ENCODE measurements at places on chromosomes 7 and 10.

DNA sequence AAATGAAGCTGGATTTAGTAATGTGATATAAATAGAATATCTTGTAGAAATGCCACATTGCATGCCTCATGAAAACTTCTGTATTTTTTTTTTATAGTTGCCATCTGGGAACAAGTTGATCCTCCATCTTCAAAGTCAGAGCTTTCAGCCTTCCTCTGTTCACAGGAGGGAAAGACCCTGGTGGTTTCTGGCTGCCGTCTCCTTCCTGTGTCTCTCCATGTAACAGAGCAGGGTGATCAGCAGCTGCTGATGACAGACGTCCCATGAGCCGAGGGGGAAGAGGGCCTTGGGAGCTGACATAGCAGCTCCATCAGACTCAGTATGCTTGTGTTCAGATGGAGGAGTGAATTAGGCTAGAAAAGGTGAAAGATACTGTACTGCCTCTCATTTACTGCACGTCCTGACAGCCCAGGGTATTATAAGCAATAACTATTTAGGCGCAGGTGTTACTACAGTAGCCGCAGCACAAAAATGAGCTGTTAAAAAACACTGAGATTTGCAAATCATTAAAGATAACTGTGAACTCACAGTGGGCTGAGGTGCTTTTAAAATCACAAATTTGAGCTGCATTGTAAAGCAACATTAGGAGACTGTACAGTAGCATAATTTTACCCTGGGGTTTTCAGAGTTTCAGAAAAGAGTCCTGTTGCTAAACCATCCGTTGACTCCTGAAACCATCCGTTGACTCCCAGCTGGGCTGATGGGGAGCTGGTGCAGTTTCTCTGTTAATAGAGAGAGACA lies 103.3 kb downstream of the CFAP58 start:
- no peak overlapping the region for H3K27ac ChIP-seq
- H3K4me1 ChIP-seq = no peaks in the 10 kb centered on the region
- H3K4me3 ChIP-seq = no peak overlapping the region
- no peaks in the 10 kb centered on the region for H3K27me3 ChIP-seq
- no peak for DNase-seq
- no peaks in the 10 kb centered on the region for H3K36me3 ChIP-seq

GRCh38 chr10:16536155-16536554 lies 14.5 kb upstream of the C1QL3 start:
- H3K36me3 ChIP-seq = no peaks in the 10 kb centered on the region
- H3K27ac ChIP-seq = no peak overlapping the region
- no peak overlapping the region for H3K4me3 ChIP-seq

DNA sequence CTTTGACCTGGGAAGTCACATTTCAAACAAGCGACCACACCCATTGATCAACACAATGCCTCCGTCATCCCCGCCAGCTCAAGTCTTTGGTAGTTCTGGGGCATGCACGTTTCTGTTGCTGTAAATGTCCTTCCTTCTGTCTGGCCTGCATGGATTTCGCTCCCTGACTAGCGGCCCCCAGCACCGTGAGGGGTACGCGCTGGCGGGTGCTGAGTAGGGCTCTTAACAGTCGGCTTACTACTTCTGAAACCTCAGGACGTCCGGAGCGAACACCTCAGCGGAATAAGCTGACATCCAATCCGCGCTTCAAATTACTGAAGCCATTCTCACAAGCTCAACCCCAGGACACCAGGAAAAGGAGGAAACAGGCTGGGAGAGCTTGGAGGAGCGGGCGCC lies 505 bp downstream of the NUDCD3 start:
- H3K27me3 ChIP-seq = no peaks in the 10 kb centered on the region
- peaks cover 3% of the 10 kb centered on the region for H3K4me1 ChIP-seq
- peak overlapping the region; percentile 95 for H3K4me3 ChIP-seq

DNA sequence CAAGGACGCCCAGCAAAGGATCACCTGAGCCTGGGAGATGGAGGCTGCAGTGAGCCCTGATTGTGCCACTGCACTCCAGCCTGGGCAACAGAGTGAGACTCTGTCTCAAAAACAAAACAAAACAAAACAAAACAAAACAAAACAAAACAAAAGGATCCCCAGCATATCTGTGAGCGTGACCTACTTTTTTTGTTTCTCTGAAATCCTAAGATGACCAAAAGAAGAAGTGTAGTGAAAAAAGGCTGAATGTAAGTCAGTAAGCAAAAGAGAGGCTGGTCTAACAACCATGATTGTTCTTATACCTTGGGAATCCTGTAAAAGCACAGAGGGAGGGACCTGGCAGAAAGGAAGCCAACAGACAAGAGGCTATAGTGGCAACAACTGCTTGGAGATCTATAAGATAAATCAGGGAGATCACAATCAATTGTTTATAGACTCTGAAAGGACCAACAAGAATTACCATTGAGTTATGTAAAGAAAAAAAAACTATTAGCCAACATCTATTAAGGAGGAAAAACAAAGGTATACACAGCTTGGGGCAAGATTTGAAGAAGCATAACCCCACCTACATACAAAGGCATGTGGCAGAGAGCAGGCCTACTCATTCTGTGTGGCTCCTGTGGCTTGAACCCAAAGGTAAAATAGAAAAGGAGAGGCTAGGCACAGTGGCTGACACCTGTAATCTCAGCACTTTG lies 255.2 kb upstream of the KLF14 start:
- no peak overlapping the region for H3K27ac ChIP-seq
- H3K4me3 ChIP-seq = no peak overlapping the region
- peak; percentile 53 for DNase-seq
- no peaks in the 10 kb centered on the region for H3K36me3 ChIP-seq
- H3K4me1 ChIP-seq = peaks cover 5% of the 10 kb centered on the region
- no peaks in the 10 kb centered on the region for H3K27me3 ChIP-seq

GRCh38 chr10:69907517-69907916 lies 105.8 kb downstream of the COL13A1 start:
- no peaks in the 10 kb centered on the region for H3K36me3 ChIP-seq
- no peak overlapping the region for H3K27ac ChIP-seq
- no peaks in the 10 kb centered on the region for H3K27me3 ChIP-seq
- DNase-seq = no peak
- no peak overlapping the region for H3K4me3 ChIP-seq

GRCh38 chr7:114531326-114531725 lies 116.7 kb downstream of the FOXP2 start:
- no peaks in the 10 kb centered on the region for H3K36me3 ChIP-seq
- no peaks in the 10 kb centered on the region for H3K27me3 ChIP-seq
- no peaks in the 10 kb centered on the region for H3K4me1 ChIP-seq
- H3K27ac ChIP-seq = no peak overlapping the region
- H3K4me3 ChIP-seq = no peak overlapping the region

- no peaks in the 10 kb centered on the region for H3K36me3 ChIP-seq
- H3K4me3 ChIP-seq = no peak overlapping the region
- no peak overlapping the region for H3K27ac ChIP-seq
- H3K4me1 ChIP-seq = no peaks in the 10 kb centered on the region
Observed at GRCh38 chr10:128929767-128930166, 537.3 kb upstream of the MGMT start.

DNA sequence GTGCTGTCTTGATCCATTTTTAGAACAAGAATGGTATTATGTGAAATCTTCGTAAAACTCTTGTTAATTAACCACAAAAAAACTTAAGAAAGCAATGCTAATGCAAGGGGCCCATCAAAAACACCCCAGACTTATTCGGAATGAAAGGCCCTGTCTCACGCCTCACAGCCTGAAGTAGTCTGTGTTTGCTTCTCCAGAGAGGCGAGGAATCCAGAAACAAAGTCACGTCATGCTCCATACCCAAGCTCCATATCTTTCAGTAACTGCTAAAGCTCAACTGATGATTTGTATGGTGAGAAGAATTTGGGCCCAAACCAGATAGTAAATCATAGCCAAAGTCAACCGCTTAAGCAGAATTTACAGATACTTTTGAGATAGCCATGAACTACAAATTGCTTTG lies 155.4 kb downstream of the ATE1 start:
- no peak for DNase-seq
- H3K36me3 ChIP-seq = no peaks in the 10 kb centered on the region
- no peak overlapping the region for H3K4me3 ChIP-seq
- H3K27me3 ChIP-seq = no peaks in the 10 kb centered on the region
- peaks cover 1% of the 10 kb centered on the region for H3K4me1 ChIP-seq

- H3K4me1 ChIP-seq = peaks cover 14% of the 10 kb centered on the region
- no peak overlapping the region for H3K4me3 ChIP-seq
- no peak for DNase-seq
- no peaks in the 10 kb centered on the region for H3K36me3 ChIP-seq
- peak overlapping the region; percentile 43 for H3K27ac ChIP-seq
- H3K27me3 ChIP-seq = no peaks in the 10 kb centered on the region
Observed at GRCh38 chr7:117666031-117666430, 186.2 kb downstream of the CFTR start.

DNA sequence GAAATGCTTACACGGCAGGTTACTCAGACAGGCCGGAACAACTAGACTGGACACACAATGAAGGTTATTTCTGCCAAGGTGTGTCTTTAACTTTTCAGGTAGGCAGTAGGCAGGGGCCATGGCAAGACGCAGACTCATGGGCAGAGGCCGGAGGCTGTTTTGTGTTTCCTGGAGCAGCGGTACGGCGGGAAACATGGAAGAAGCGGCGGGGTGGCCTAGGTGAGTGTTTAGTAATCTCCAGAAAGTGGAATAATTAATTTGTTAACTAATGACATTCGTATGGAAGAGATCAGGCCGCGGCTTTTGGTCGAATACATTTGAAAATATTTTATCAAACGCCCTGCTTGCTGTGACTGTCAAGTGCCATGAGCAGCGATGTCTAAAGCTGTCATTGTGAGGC lies 277.8 kb downstream of the WDR37 start:
- no peak overlapping the region for H3K27ac ChIP-seq
- H3K4me3 ChIP-seq = no peak overlapping the region
- no peak for DNase-seq
- no peaks in the 10 kb centered on the region for H3K27me3 ChIP-seq

DNA sequence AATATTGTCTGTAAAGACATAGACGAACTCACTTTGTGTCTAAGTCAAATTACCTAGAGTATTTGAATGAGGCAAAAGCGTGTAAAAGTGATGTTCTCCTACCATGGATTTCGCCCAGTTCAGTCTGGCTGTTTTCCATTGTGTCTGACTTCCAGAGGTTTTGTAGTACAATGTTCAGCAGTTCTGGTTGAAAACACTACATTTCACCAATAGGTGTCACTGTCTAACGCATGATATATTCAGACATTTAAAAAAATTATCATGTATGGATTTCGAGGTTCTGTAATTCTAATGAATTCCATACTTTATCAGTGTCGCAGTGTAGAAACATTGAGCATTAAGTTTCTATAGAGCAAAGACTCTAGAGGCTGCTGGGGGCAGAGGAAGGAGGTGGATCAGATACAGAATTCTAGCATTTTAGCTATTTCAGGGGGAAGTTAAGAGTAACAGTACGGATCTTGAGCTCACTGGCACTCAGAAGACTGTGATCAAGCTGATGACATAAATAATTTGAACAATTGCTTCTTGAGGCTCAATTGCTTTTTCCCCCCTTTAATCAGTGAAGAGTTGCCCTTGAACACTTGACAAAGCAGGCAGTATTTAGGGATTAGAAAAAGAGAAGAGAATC lies 196.9 kb upstream of the RHOBTB1 start:
- no peaks in the 10 kb centered on the region for H3K36me3 ChIP-seq
- H3K27ac ChIP-seq = no peak overlapping the region
- no peaks in the 10 kb centered on the region for H3K4me1 ChIP-seq
- DNase-seq = peak; percentile 74

GRCh38 chr7:2093215-2093842 lies 139.4 kb downstream of the MAD1L1 start:
- no peak for DNase-seq
- H3K36me3 ChIP-seq = no peaks in the 10 kb centered on the region
- H3K27me3 ChIP-seq = no peaks in the 10 kb centered on the region

DNA sequence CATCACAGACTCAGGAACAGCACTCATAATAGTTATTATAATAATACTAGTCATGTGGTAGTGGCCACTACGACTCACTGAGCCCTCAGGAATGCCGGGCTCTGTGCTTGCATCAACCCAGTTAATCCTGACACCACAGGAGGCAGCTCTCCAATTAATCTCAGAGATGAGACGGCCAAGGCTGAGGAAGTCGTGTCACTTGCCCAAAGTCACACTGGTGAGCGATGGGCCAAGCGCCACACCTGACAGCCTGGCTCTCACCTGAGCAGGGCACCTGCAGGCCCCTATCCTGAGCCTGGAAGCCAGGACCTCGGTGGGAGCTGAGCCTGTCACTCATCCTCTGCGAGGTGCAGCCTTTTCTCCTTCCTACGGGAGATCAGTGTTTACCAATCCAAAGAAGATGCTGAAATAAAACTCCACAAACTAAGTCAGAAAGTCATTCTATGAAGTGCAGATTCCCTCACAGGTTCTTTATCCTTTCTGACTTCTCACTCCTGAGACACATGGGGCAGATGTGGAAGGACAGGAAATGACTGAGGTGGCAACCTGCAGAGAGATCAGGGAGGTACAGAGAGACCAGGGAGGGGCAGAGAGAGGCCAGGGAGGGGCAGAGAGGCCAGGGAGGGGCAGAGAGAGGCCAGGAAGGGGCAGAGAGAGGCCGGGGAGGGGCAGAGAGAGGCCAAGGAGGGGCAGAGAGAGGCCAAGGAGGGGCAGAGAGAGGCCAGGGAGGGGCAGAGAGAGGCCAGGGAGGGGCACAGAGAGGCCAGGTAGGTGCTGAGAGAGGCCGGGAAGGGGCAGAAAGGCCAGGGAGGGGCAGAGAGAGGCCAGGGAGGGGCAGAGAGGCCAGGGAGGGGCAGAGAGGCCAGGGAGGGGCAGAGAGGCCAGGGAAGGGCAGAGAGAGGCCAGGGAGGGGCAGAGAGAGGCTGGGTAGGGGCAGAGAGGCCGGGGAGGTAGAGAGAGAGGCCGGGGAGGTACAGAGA lies 38.5 kb downstream of the VIPR2 start:
- H3K4me1 ChIP-seq = no peaks in the 10 kb centered on the region
- peaks cover 4% of the 10 kb centered on the region for H3K27me3 ChIP-seq
- no peak for DNase-seq
- no peaks in the 10 kb centered on the region for H3K36me3 ChIP-seq
- no peak overlapping the region for H3K27ac ChIP-seq
- H3K4me3 ChIP-seq = no peak overlapping the region

DNA sequence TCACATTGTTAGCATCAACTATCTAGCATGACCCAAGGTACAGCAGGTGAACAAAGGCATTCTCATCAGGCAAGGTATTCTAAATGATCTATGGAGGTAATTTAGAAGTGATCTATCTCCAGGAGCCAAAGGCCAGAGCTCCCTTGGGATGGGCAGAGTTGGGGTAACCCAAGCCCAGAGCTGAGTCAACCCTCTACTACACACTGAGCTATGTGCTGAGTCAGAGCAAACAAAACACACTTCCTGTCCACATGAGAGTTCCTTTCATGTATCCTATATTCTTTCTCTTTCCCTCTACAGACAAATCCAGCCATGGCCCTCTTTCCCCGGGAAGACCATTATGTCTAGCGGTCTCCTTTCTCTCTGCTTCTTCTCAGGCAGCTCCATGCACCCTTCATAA lies 68.2 kb upstream of the AGK start:
- H3K4me1 ChIP-seq = no peaks in the 10 kb centered on the region
- no peaks in the 10 kb centered on the region for H3K27me3 ChIP-seq
- no peaks in the 10 kb centered on the region for H3K36me3 ChIP-seq
- H3K27ac ChIP-seq = no peak overlapping the region
- no peak for DNase-seq
